ENCODE measurements at places on chromosomes 2 and 18. TPM values are rescaled to one million over a fixed set of nuclear protein-coding genes. Genes with fewer than 3 reads are reported as not detected.

GRCh38 chr2:39435741-39436591 is 1.1 kb downstream of the MAP4K3 start:
- DNase-seq: no peak

- no peak for DNase-seq
Observed at GRCh38 chr2:134029418-134029817, 224.5 kb upstream of the MGAT5 start.

DNA sequence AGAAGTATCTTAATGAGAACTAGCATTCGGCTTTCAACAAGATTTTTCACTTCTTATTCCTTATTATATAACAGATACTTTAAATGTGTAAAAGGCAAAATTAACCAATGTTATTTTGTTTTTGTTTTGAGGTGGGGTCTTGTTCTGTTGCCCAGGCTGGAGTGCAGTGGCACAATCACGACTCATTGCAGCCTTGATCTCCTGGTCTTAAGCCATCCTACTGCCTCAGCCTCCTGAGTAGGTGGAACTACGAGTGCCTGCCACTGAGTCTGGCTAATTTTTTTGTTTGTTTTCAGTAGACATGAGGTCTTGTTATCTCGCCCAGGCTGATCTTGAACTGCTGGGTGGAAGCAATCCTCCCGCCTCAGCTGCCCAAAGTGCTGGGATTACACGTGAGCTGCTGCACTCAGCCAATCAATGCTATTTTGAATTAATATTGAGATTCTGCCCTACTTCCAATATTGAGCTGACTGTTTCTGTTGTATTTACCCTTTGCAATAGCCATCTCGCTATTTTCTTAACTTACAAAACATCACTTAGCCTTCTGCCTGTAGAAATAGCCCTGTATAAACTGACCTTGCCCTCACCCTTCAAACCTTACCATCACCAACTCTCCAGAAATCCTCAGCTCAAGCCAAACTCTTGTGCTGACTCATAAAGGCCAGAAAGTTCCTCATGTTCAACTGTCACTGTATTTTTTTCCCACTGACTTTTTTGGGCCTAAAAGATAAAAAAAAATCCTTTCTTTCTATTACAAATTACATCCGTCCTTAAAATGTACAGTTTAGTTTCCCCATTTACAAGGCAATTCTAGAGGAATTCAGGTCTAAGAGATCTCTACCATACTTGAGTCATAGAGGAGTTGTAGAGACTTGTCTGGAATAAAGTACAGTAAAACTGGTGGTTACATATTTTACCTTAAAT is 94.3 kb downstream of the OLA1 start:
- no peak for DNase-seq

- no peak for DNase-seq
Observed at GRCh38 chr18:69659142-69659651, 258.5 kb downstream of the DOK6 start.

GRCh38 chr2:191922736-191923651 is 76.1 kb upstream of the CAVIN2 start:
- no peak for DNase-seq

- no peak for DNase-seq
Observed at GRCh38 chr2:231764760-231765159, 16.3 kb downstream of the PDE6D start.

DNA sequence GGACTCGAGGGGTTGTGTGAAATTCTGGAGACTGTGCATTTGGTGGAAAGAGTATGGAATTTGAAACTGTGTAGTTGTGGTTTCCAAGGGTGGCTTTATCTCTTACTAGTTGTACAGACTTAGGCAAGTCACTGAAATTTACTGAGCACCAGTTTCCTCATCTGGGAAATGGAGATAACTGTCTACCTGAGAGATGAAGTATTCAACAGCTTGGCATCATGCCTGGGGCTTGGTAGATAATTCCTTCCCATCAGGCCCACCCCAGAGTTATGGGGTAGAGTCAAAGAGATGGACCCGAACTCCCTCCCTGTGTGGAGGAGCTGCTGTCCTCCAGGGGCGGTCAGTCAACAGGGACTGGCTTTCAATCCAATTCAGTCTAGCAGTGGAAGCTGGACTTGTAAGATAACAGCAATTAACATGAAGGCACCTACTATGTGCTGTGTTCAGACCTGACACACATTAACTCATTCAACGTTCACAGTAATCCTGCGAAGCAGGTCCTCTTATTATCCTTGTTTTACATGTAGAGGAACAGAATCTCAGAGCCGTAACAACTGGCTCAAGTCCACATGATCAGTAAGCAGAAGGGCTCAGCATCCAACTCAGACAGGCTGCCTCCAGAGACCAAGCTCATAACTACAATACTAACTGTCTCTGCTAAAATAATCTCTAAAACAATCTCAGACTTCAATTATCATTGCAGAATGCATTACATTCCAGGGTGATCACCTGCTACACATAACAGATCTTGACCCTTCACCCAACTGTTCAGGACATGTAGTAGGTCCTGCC is 432.1 kb downstream of the LPIN1 start:
- no peak for DNase-seq

- DNase-seq: no peak
Observed at GRCh38 chr2:124027182-124027581, 2.1 kb downstream of the CNTNAP5 start.

GRCh38 chr18:46756025-46756558 is 761 bp downstream of the ST8SIA5 start:
- DNase-seq: no peak

DNA sequence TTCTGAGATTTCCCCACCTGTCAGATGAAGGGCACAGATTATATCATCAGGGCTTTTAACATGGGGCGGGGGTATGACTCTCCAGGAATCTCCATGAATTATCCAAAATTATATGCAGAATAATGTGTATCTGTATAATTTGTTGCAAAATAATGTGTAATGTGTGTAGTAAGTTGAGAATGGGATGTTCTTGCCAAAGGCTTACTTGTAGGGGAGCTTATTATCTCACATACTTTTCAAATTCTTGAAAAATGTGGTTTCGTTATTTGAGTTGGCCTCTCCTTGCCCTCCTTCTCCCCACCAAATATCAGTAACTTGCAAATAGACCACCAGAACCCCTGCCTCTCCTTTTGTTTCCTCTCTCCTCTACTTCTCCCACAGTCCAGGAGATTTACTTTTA is 35.6 kb downstream of the UBR3 start:
- no peak for DNase-seq

DNA sequence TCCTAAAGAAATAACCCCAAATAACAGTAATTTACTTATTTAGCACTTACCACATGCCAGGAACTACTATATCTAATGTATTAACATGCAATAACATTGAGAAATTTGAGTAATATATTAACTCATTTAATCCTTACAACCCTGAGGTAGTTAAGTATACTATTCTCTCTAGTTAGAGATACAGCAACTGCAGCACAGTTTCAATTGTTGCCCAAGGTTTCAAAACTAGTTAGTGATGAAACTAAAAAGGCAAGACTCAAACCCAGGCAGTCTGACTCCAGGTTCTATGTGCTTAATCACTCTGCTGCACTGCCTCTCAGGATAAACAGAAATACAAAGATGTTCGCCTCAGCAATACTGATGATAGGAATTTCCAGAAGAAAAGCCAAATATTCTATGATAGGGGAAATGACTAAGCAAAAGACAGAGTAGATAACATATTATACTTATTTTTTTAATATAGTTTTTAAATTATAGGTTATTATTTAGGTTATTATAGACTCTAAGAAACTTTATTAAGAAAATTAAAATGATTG is 88.0 kb downstream of the SS18 start:
- no peak for DNase-seq

- DNase-seq: no peak
Observed at GRCh38 chr2:106561803-106562202, 74.6 kb downstream of the CD8B2 start.

- no peak for DNase-seq
Observed at GRCh38 chr2:223545406-223545805, 56.8 kb downstream of the SCG2 start.

GRCh38 chr18:48838921-48839818 is 111.6 kb downstream of the SMAD7 start:
- DNase-seq: no peak

GRCh38 chr2:71798266-71799012 is 345.1 kb downstream of the DYSF start:
- no peak for DNase-seq

DNA sequence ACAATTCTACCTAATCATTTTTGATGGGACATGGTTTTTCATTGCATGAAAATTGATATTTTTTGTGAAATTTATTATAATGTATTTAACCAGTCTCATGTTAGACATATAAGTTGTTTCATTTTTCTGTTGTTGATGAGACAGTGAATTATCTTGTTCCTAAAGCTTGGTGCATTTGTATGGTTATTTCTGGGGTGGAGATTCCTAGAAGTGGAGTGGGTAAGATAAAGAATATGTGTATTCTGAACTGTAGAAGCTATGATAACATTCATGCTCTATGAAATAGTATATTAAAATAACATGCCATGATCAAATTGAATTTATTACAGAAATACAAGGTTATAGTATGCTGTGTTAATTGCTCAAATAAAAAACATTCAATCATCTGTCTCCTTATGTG is 69.2 kb downstream of the BOLA3 start:
- DNase-seq: no peak

DNA sequence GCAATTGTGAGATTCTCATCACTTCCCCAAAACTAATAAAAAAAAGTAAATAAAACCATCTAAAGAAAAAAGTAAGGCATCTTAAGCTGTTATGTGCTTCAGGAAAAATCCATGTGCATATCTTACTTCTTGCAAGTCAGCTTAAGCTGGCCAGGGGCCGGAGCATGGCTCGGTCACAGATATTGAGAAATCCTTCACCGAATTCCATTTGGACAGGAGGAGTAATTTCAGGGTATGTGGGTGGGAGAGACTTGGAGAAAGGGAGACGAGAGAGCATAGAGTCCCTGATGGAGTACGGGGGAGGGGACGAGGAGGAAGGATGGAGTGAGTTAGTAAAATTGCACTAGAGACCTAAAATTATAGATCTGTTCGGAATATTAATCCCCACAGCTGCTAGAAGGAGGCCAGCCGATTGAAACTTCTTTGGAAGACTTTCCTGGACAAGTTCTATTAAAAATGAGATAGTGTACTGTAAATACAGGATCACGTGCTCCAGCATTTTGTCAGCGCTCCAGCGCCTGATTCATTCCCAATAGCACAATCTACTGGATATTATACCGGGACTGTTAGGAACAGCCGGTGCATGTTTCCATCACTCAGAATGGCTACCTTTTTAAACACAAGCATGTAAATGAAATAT is 438.5 kb downstream of the ZNF516 start:
- peak; percentile 45 for DNase-seq

GRCh38 chr18:292271-292670 is 24.4 kb upstream of the THOC1 start:
- no peak for DNase-seq

GRCh38 chr18:21361307-21361880 is 119.4 kb downstream of the GREB1L start:
- DNase-seq: no peak

GRCh38 chr2:48233005-48233404 is 296.9 kb upstream of the STON1 start:
- no peak for DNase-seq

- no peak for DNase-seq
Observed at GRCh38 chr2:130870779-130871178, 34.1 kb downstream of the ARHGEF4 start.

- DNase-seq: no peak
Observed at GRCh38 chr2:134039912-134040581, 213.8 kb upstream of the MGAT5 start.

- no peak for DNase-seq
Observed at GRCh38 chr2:69389271-69389670, 2.2 kb upstream of the GFPT1 start.

DNA sequence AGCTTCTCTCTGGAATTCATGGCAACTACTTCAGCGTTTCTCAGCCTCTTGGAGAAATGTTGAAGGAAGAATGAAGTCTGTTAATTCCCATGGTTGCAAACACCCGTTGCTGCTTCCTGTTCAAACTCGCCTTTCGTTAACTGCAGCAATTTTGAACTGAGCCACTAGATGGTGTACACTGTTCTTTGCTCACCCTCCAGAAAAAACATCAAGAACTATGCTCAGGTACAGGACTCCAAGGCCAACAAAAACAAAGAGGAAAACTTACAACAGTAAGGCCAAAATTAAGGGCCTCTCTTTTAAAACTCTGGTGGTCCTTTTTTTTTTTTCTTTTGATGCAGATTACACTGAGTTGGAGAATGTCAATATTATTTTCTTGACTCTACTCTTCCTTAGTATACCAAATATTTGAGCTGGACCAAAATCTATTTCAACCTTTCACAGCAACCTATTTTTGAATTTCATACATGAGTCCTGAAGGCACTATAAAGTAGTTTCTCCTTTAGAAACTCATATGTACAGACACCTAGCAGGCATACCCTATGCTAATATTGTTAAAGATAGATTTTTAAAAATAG is 58.2 kb downstream of the KLHL14 start:
- DNase-seq: no peak

TMEM163 gene
- 0.22 TPM for total RNA-seq

SERPINB10 gene
- total RNA-seq: not detected

ZC3H6 gene
- 23.5 TPM for total RNA-seq

SALL3 gene
- 0.36 TPM for total RNA-seq

LHCGR gene
- total RNA-seq: 0.16 TPM

COL5A2 gene
- 9.3 TPM for total RNA-seq

CABYR gene
- not detected for total RNA-seq

CCDC150 gene
- total RNA-seq: 0.66 TPM

TTN gene
- total RNA-seq: 2,803 TPM

Data from left ventricle myocardium inferior (tissue), 1 donor.